ENCODE measurements at places on chromosomes 7 and 10.

GRCh38 chr10:90598513-90598912 lies 259.3 kb downstream of the HTR7 start:
- H3K27me3 ChIP-seq: peaks cover 6% of the 10 kb centered on the region
- no peak overlapping the region for H3K27ac ChIP-seq
- no peaks in the 10 kb centered on the region for H3K4me1 ChIP-seq
- H3K4me3 ChIP-seq: no peak overlapping the region
- DNase-seq: no peak
- H3K36me3 ChIP-seq: no peaks in the 10 kb centered on the region

- peaks cover 4% of the 10 kb centered on the region for H3K27me3 ChIP-seq
- H3K4me3 ChIP-seq: no peak overlapping the region
- H3K27ac ChIP-seq: no peak overlapping the region
- no peaks in the 10 kb centered on the region for H3K4me1 ChIP-seq
- peak; percentile 27 for DNase-seq
- H3K36me3 ChIP-seq: peaks cover 8% of the 10 kb centered on the region
These were observed 866 bp downstream of the CNOT4 start for GRCh38 chr7:135508883-135509588.

GRCh38 chr10:62517252-62517651 lies 143.1 kb downstream of the ZNF365 start:
- H3K27ac ChIP-seq: no peak overlapping the region
- no peaks in the 10 kb centered on the region for H3K36me3 ChIP-seq
- DNase-seq: no peak
- H3K4me3 ChIP-seq: no peak overlapping the region
- peaks cover 4% of the 10 kb centered on the region for H3K27me3 ChIP-seq
- H3K4me1 ChIP-seq: no peaks in the 10 kb centered on the region

DNA sequence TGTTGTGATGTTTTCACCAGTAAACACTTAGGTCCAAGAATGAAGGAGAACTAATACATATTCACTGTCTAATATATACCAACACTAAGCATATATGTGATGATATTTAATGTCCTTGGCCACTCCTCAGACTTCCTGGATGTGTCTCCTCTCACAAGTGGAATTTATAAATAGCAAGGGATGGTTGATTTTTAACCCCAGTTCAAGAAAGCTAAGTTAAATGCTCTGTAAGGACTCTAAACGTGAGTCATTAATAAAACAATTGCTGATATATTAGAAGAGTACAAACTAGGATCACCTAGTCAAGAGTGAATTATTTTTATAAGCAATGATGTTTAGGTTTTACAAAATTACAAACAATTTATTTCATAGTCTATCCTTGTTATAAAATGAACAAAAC lies 355.9 kb upstream of the TMEM229A start:
- H3K27me3 ChIP-seq: no peaks in the 10 kb centered on the region
- H3K36me3 ChIP-seq: no peaks in the 10 kb centered on the region
- no peak overlapping the region for H3K4me3 ChIP-seq

GRCh38 chr10:3835770-3836169 lies 50.8 kb upstream of the KLF6 start:
- H3K4me1 ChIP-seq: peaks cover 7% of the 10 kb centered on the region
- H3K4me3 ChIP-seq: no peak overlapping the region
- DNase-seq: no peak
- no peaks in the 10 kb centered on the region for H3K36me3 ChIP-seq
- H3K27me3 ChIP-seq: peaks cover 10% of the 10 kb centered on the region
- no peak overlapping the region for H3K27ac ChIP-seq

DNA sequence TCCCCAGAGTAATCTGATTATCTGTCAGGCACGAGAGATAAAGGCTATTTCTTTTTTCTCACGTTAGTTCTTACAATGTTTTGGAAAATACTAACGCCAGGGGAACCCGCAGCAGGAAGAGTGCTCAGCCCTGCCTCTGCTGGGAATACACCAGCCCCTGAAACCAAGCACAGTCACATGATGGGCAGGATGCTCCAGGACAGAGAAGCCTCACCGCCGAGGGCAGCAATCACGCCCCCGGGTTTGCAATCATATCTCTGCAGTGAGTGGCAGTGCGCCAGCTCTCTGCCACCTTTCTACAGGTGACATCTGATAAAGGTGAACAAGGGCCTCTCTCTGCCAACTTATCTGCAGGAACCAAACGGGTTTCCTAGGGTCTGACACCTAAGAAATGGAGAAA lies 39.8 kb downstream of the BRI3 start:
- peaks cover 16% of the 10 kb centered on the region for H3K4me1 ChIP-seq
- no peak overlapping the region for H3K4me3 ChIP-seq
- H3K36me3 ChIP-seq: peaks cover 23% of the 10 kb centered on the region
- no peak overlapping the region for H3K27ac ChIP-seq
- peaks cover 21% of the 10 kb centered on the region for H3K27me3 ChIP-seq
- no peak for DNase-seq

DNA sequence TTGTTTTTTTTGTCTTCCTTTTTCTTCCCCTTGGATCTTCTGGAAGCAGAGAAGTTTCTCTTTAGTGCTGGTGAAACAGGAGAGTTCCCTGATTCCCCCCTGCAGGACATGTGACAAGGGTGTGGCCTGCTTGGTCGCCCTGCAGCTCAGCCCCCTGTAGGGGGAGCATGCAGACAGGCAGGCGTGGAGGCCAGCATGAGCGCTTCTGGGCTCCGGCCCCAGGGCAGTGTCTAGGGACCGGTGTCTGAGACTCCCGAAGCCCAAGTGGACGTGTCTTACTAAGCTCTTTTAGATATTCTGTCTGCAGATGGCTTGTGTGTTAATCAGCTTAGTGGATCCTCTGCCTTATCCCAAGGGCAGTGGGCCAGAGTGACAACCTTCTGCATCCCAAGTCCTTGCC lies 26.1 kb downstream of the PRSS58 start:
- H3K27me3 ChIP-seq: peaks cover 3% of the 10 kb centered on the region
- DNase-seq: peak; percentile 45
- no peak overlapping the region for H3K4me3 ChIP-seq
- H3K27ac ChIP-seq: no peak overlapping the region
- peaks cover 13% of the 10 kb centered on the region for H3K4me1 ChIP-seq

GRCh38 chr7:97215556-97215955 lies 98.1 kb downstream of the SDHAF3 start:
- peaks cover 6% of the 10 kb centered on the region for H3K36me3 ChIP-seq
- H3K27ac ChIP-seq: no peak overlapping the region
- peaks cover 4% of the 10 kb centered on the region for H3K27me3 ChIP-seq
- peaks cover 8% of the 10 kb centered on the region for H3K4me1 ChIP-seq

- H3K27ac ChIP-seq: no peak overlapping the region
- no peaks in the 10 kb centered on the region for H3K4me1 ChIP-seq
- DNase-seq: no peak
- H3K27me3 ChIP-seq: no peaks in the 10 kb centered on the region
- no peak overlapping the region for H3K4me3 ChIP-seq
- no peaks in the 10 kb centered on the region for H3K36me3 ChIP-seq
These were observed 1028.3 kb downstream of the SORCS1 start for GRCh38 chr10:106136175-106136574.

DNA sequence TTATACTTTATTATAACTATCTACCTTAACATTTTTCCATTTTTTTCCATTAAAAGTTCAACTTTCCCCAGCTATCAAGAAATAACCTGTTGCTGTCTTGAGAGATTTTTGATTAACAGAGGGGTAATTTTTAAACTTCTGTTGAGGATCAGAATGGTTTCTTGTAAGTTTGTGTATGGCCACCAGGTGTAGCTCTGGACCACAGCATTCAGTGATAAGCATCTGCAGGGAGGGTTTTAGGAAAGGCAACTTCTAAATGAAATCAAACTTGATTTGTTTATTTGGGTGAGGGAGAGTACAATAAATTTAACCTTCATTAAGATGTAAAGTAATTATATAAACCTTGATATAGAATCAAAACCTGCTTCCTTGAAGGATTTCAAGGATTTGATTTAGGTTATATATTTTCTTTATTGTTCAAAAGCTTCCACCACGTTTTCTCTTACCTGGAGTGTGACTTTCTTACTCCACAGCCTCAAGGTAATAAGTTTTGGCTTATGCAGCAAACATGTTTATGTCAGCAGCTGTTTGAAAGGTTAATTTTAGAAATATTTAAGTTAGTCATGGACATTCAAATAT lies 153.3 kb downstream of the STK31 start:
- no peaks in the 10 kb centered on the region for H3K4me1 ChIP-seq
- H3K27ac ChIP-seq: no peak overlapping the region
- peak; percentile 7 for DNase-seq
- no peaks in the 10 kb centered on the region for H3K36me3 ChIP-seq
- no peaks in the 10 kb centered on the region for H3K27me3 ChIP-seq

Measured in nephron progenitor cell (in vitro differentiated cells).